ENCODE measurements at places on chromosomes 5 and 9.
A peak's percentile ranks its signal among the peaks of the same experiment; 100 is the strongest.

DNA sequence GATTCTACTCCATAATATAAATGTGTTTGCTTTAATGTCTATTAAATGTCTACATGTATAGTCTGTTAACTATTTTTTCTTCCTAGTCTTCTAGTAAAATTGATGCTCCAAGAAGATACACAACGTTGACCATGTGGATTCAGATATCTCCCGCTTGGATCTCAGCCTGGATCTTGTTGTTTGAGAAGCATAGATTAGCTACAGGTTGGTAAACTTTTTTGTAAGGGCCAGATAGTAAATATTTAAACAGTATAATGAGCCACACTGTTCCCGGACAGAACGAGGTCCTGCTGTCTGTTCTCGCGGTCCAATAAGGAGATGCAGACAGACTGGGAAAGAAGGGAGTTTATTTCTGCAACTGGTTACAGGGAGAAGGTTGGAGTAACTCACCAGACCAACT is 86.2 kb upstream of the IL12B start:
- DNase-seq: no peak

GRCh38 chr9:135818718-135819475 is 88.4 kb downstream of the CAMSAP1 start:
- no peak for DNase-seq

DNA sequence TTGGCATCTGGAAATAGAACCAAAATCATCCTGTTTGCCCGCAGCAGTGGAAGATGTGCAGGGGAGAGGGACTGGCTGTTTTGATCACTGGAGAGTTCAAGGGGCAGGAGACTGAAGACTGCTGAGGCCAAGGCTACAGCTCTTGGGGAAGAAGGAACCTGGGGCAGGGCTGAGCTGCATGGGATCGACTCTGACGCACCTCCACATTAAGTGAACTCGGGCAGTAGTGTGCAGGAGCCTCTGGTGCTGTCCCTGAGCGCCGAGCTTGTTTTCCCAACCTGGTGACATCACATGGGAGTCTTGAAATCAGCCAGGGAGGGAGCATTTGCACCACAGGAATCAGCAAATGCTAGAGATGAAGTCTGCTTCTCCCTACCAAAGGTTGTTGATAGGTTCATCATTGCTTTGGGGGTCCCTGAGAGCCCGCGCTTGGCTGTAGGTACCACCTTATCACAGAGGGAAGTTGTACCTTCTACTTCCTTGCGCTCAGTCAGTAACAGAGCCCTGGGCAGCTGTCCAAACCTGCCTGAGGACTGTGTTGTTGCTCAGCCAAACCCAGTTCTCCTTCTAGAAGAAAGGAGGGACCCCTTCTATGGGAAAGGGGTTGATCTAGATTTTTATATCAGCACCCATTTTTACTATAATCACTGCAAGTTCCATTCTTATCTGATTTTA is 52.3 kb upstream of the CTSL start:
- DNase-seq: no peak

GRCh38 chr9:75142202-75142601 is 53.9 kb downstream of the OSTF1 start:
- DNase-seq: no peak

GRCh38 chr5:76393035-76393680 is 9.9 kb upstream of the IQGAP2 start:
- no peak for DNase-seq

GRCh38 chr9:4489919-4490704 is at the start of gene SLC1A1:
TSS of gene SLC1A1 (plus strand) at chr9:4490468. CDS start at chr9:4490680, 212 bp downstream.
- peak; percentile 72 for DNase-seq

DNA sequence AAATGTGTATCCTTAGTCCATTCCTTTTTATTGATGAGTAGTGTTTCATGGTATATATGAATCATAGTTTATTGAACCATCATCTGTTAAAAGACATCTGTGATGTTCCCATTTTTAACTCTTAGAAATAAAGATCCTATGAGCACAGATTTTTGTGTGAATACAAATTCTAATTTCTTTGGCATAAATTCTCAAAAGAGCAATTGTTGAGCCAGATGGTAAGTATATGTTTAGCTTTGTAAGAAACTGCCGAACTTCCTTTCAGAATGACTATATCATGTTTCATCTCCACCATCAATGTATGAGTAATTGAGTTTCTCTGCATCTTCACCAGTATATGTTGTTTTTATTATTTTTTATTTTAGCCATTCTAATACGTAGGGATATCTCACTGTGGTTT is 526.4 kb downstream of the CDH10 start:
- DNase-seq: no peak

GRCh38 chr5:126865299-126865698 is 88.4 kb downstream of the LMNB1 start:
- DNase-seq: peak; percentile 67

GRCh38 chr9:107698779-107699178 is 209.2 kb upstream of the KLF4 start:
- no peak for DNase-seq

GRCh38 chr5:158369241-158369640 is 510.3 kb upstream of the CLINT1 start:
- no peak for DNase-seq

GRCh38 chr5:157290156-157290980 is 24.4 kb downstream of the CYFIP2 start:
- DNase-seq: peak; percentile 71

DNA sequence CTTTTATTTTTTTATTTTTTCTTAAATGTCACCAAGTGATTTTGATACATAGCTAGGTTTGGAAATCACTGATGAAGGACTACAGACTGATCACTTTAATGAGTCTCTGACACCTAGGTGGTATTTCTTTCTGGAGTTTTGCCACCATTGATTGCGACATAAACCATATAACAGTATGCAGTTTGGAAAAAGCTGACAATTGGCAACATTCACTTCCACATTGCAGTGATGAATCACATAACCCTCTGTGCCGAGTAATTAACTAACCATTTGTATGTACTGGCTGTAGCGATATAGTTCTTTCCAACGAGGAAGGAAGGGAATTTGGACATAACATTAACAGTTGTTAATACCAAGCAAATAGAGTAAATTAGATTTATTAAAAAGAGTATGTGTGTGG is 222.9 kb upstream of the EFNA5 start:
- DNase-seq: peak; percentile 84

GRCh38 chr9:91786132-91786896 is 163.7 kb downstream of the ROR2 start:
- no peak for DNase-seq

DNA sequence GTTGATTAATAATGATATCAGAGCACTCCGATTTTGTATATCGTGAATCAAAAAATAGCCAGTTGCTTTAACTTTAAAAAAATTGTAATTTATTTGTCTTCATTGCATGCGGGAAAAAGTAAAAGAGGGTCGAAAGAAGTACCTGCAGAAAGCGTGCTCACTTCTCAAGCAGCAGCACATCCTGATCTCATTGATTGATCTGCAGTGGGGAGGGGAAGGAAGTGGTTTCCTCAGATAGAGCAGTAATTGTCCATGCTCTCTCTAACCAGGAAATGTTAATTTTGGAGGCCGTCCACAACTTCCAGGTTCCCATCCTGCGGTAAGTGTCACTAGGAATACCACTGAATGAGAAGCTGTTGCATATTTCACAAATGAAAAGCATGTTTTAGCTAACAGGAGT is 63.2 kb downstream of the SYK start:
- DNase-seq: no peak

DNA sequence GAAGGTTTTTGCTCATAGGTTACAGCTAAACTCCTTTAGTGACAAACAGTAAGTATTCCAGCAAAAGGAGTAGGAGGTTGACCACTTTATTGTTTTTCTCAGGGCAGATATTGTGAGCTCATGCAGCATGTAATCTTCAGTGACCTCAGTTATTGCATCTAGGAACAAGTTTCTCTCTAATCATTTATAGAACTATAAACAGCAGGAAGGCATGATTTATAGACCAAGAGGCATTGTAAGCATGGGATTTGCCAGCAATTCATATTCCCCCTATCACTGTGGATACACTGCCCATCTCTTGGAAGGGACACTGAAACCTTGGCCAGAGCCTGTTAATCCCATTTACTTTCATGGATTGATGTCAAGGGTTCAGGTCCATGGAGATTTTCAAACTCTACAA is 15.4 kb upstream of the FAM170A start:
- DNase-seq: no peak

GRCh38 chr9:23669776-23670175 is 156.3 kb downstream of the ELAVL2 start:
- no peak for DNase-seq

- DNase-seq: peak; percentile 97
Observed at GRCh38 chr5:74316064-74316603, 324.4 kb downstream of the ENC1 start.

DNA sequence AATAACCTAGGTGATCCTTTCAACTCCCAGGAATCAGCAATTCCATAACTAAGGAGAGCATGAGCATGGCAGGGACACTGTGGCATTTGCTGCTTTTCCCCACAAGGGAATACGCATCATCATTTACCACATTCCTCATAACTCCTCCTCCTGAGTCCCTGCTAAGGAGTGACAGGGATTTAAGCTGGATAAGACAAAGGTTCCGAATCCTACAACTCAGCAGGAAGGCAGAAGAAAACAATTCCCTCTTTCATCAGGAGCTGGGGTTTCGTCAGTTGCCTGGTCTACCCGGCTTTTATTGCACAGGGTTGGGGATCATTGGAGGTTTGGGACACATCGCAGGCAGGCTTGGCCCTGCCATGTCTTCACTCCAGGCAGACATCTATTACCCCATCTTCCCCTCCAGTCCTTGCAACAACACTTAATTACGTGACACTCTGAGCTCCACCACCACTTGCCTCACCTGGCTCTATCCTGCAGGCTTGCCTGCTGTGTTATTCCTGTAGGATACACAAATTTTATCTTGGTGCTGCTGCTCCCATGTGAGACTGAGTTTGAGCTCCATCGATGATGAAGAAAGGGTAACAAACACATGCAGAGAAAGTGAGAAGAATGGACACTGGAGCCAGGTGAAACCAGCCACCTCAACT is 563.0 kb upstream of the KLF4 start:
- no peak for DNase-seq

GRCh38 chr9:9112001-9112720 is 1312.6 kb upstream of the DMAC1 start:
- peak; percentile 1 for DNase-seq

GRCh38 chr5:143244000-143244736 is 159.3 kb downstream of the NR3C1 start:
- DNase-seq: peak; percentile 96

GRCh38 chr5:130520211-130520610 is 615.9 kb downstream of the CHSY3 start:
- peak; percentile 61 for DNase-seq

- no peak for DNase-seq
Observed at GRCh38 chr5:38830521-38831051, 15.2 kb upstream of the OSMR start.

DNA sequence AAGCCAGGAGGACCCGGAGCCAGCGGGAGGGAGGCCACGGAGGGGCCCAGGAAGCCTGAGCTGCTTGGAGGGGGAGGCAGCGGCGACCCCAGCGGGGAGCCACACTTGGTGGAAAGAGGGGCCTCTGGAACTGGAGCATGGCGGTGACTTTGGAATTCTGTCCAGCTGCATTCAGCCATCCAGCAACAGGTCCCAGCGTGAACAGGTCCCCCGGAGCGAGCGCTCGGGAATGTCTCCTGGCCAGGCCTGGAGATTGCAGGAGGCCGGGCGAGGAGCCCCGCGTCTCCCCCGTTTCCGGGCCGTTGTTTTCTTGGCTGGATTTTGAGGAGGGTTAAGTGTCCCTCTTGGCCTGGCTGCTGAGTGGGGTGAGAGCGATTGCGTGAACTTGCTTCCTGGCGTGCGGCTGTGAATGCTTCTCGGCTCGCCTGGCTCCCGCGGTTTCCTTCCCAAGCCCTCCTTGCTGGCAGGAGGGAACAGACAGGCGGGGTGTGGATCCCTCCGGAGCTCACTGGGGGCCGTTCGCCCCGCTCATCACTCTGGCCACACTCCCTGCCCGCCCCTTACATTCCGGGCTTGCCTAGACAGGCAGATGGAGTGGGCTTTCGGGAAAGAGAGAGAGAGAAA is 125.3 kb upstream of the IRX4 start:
- DNase-seq: no peak

DNA sequence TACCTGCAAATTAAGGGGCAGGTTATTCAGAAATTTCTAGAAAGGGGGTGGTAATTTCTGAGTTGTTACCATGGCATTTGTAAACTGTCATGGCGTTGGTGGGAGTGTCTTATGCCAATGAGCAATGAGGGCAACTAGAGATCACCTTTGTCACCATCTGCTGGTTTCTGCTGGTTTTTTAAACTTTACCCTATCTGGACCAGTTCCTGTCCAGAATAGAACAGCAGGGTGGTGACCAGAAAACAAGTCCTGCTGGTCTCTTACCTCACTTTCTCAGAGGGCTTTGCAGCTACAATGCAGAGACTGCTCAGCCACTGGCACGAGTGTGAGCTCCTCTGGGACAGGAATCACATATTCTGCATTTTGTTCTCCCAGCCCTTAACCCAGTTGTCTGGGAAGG is 51.4 kb downstream of the FAM114A2 start:
- DNase-seq: no peak

DNA sequence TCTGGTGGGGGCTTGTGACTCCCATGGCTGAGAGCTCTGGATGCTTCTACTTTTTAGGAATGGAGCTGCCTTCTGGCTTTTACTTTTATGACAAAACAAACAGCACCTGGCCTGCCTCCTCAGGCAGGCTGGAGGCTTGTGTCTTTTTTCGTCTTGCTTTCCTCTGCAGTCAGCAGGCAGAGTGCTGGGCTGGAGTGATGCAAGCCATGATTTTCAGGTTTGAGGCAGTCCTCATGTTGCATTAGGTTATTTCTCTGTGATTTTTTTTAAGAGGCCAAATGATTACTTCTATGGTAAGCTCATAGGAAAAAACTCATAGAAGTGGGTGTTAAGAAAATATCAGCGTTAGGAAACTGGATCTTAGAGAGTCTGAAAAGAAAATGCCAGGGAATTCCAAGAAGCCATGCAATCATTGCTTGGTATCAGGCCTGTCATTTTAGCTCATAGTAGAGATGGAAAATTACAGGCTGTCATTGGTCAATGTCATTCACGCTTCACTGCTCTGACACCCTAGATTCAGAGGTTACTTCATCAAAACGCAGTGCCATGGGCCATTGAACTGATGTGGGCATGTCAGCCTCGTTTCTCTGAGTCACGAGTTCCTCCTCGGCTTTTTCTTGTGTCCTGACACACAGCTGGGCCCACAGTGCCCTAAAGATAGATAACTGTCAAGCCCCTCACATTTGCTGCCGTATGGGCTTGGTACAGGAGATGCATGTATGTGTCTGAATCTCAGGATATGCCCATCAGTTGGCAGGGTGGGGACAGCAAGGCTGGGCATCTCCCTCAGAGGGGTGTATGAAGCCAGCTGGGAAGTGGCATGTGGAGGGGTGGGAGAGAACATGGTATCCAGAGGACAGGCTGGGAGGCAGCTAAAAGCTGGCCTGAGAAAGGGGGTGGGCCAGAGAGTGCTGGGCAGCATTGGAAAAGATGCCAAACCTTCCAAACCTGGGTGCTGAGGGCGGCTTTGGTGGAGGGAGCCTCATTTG is 151.8 kb downstream of the HSPA4 start:
- DNase-seq: no peak

- DNase-seq: no peak
Observed at GRCh38 chr9:111180811-111181210, 142.5 kb upstream of the LPAR1 start.

DNA sequence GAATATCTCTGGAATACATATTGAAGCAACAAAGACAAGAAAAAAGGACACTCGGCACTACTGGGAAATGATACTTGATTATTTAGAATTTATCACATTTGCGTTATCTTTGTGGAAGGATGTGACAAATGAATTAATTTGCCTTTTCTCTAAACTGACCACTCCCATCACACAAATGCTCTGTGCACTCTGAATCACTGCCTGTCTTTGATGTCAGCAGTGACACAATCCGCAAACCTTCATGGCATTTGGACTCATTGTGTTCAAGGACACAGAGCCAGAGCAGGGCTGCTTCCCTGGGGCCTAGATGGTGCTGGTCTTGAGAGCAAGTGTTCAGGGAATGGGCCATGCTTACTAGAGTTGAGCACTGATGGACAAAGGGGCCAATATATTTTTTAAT is 4.9 kb upstream of the KIF4B start:
- DNase-seq: peak; percentile 40
